OCI-LY7 (cell line): ENCODE measurements at places on chromosomes 5 and 9. TPM values are rescaled to one million over a fixed set of nuclear protein-coding genes. Genes with fewer than 3 reads are reported as not detected.

DNA sequence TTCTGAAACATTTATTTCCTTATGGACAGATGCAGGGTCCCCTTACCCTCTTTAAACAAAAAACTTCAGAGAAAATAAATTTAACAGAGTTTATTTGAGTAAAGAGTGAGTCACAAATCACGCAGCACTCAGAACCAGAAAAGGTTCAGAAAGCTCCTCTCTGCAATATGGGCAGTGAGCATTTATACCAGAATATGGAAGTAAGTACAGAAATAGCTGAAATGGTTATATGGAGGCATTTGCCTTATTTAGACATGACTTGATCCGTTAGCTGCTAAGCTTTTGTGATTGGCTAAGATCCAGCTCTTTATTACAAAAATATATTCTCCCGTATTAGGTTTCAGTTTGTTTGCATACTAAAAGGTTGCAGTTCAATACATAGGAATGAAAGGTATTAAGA is 1554.1 kb downstream of the EFNA5 start:
- DNase-seq = no peak

- DNase-seq = no peak
These were observed 1.6 kb downstream of the HTR1A start for GRCh38 chr5:63960646-63961045.

GRCh38 chr9:86135371-86135770 is 36.0 kb upstream of the GOLM1 start:
- no peak for DNase-seq

DNA sequence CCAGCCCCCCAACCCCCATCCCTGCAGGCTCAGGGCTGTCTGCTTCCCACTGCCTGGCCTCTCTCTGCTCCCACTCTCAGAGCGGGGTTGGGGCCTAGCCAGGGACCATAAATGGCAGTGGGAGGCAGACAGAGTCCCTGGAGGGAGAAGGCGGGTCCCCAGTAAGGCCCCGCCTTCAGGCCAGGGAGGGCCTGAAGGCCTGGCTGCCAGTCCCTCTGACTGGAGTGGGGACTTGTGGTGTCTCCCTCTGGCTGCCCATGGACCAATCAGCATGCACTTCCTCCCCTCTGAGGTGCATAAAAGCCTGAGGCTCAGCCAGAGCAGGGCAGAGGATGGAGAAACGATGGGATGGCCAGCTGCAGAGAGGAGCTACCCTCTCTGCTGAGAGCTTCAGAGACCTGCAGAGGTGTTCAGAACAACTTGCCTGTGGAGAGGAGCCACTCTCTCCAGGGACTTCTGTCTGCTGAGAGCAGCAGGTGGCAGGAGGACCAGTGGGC is 2.7 kb upstream of the BTNL9 start:
- DNase-seq = no peak

- no peak for DNase-seq
These were observed 18.8 kb upstream of the CATSPER3 start for GRCh38 chr5:134948911-134949310.

- peak; percentile 22 for DNase-seq
These were observed 291.5 kb downstream of the SEC61B start for GRCh38 chr9:99513441-99514112.

DNA sequence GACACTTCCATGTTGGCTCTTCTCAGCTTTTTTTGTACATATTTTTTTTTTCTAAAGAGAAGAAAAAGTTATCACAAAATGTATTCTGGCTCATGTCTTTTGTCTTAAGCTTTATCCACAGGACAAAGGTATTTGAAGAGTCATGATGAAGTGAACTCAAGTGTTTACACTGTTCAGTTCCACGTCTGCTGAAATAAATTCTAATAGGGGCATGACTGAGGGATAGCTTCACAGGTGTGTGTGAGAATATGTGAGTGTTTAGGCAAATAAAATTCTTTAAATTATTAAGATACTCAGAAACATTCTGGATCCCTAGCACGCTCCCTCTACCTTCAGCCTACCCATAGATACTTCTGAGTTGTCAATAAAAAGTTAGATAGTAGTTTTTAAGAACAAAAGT is 59.8 kb downstream of the BAAT start:
- DNase-seq = no peak

DNA sequence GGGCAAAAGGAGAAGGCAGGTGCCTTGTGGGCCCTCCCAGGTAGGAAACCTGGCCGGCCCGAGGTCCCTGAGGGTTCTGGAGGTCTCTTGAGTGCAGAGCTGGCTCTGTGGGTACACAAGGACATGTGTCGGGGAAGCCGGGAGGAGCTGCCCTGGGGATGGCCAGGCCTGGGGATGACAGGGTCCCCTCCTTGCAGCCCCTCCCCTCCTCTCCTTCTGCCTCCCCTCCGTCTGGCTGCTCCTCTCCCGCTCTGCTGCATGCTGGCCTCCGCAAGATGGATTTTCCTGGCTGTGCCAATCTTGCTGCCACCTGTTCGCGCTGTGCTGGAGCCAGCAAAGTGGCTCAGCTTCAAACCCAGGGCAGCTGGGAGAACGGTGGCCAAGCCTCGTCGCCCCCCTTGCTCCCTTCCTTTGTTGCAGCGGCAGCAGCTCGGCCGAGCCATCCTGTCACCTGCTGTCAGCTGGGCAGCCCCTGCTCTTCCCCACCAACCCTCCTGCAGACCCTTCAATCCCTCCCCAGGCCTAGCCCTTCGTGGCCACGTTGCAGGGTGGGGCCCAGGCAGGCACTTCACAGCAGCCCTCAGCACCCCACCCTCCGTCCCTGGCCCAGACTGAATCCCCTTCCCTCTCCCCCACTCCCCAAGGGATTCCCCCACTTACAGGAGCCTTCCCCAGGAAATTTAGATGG is 17.6 kb upstream of the UNC5A start:
- DNase-seq = no peak

GRCh38 chr9:4886698-4887097 is 94.0 kb downstream of the RCL1 start:
- no peak for DNase-seq

GRCh38 chr9:105118636-105119035 is 125.8 kb upstream of the SLC44A1 start:
- no peak for DNase-seq

GRCh38 chr5:179284751-179285631 is 60.3 kb downstream of the ADAMTS2 start:
- DNase-seq = no peak

DNA sequence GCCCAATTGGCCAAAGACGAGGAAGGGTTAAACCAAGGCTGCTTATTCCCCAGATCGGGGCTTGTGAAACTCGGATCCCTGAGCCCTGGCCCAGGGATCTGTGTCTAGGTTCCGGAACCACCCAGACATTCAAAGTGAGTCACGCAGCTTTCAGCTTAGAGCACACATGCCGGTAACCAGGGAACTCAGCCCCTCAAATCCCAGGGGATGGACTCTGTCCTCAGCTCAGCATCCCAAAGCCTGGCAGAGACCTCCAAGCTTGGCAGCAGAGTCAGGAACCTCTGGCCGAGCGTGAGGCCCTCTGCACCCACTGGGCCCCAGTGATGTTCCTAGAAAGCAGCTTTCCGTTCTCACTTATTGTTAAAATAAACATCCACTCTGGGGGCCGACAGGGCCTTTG is 5.1 kb downstream of the PNPLA7 start:
- DNase-seq = no peak

DNA sequence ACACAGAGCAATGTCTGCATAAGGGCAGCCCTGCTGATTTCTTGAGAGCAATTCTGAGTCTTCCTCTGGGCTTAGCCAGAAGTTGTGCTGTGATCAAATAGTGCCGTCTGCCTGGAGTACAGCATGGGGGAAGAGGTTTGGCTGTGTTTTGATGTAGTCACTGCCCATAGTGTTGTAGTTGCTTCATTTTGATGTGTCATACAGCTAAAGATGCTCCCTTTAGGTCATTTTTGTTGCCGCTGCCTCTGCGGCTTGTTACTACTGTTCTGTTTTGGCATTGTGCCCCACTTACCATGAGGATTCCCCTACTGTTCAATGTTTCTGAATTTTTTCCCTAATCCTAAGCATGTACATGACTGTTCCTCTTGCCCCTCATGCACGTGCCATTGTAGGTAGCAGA is 23.0 kb downstream of the SLC36A1 start:
- DNase-seq = no peak

GRCh38 chr9:16386007-16386826 is 484.3 kb downstream of the BNC2 start:
- DNase-seq = no peak

DNA sequence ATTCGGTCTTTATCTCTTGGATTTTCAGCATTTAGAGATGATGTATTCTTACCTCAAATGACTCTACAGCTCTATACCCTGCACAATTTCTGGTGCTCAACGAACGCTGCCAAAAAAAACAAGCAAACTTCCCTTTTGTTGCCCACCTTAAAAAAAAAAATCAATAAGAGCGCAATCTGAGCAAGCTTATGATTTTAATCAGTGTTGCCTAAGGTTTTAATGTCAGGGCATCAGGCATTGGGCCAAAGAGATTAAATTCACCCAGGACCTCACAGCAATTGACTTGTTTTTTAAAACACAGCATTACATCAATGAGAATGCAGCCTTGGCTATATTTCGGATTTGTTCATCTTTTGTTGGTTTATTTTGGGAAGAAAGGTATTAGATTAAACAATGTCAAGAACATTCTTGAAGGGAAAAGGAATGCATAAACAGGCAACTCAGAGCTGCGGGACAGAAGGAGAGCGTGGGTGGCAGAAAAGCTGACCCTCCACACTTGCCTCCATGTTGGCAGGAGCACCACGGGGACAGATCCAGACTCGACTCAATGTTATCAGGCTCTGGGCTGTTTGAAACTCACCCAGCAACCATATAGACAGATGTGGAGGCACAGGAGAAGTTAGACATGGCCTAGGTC is 127.5 kb upstream of the DAPK1 start:
- no peak for DNase-seq

DNA sequence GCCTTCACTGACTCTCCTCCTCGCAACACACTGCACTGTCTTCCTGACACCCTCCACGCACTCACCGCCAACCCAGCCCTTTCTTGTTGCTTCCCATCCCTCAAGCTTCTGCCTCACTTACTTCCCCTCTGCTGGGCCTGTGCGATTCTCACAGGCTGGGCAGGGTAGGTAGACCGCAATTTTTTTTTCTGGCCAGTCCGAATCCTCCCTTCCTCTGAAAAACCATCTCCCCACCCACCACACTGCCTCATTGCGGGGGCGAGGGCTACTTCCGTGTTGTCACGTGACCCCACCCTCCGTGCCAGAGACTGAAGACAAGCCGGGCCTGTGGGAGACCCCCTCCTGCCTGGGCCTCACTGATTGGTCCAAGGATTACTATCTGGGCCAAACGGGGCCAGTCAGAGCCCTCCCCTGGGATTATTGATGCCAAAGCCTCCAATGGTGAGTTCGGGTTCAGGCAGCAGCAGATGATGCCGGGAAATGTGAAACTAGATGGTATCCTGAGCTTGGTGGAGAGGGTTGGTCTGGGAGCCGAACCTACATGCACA is 73.1 kb downstream of the STK10 start:
- peak; percentile 96 for DNase-seq

DNA sequence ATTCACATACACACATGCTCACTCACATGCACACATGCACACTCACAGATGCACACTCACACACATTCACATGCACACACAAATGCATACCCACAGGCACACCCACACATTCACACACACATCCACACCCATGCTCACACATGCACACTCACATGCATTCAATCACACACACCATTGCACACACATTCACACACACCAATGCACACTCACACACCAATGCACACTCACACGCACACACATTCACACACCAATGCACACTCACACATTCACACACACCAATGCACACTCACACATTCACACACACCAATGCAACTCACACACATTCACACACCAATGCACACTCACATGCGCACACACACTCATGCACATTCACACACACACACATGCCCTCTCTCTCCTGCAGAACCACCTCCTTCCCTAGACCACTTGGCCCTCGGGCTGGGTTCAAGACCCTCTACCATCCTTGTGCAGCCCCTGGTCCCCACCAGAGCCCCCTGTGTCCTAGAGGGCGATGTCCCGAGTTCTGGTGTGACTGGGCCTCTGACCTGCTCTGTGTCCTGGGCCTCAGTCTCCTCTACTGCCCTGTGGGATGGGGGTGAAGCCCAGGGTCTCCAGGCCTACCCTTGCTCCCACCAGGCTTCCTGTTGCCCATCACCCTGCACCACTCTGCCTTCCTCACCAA is 139.0 kb downstream of the OLFM1 start:
- DNase-seq = no peak

DNA sequence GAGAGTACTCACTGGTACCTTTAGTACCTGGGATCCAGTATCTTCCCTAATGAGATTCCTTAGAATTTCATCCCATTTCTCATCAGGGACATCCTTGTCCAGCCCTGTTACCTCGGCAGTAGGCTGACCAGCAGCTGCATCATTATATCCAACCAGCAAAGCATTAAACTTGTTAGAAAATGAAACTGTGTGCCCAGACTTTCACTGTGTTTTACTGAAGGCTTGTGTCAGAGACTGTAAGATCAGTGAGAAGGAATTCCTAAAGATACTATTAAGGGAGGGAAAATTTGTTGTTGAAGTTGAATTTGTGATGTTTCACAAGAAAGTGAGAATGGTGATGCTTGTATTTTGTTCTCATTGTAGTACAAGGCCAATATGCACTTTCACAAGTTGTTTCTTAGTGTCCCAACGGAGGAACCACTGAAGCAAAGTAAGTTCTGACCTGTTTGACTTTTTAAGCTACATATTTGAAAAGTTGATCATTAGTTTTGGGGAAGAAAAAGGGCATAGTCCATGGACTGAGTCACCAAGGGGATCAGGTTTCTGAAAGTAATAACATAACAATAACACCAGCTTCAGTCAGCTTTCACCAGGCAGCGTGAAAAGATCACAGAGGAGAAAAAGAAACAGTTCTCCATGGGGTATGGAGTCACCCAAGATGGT is 48.8 kb downstream of the GRAMD2B start:
- no peak for DNase-seq

GRCh38 chr9:94222870-94223269 is 36.2 kb upstream of the ZNF169 start:
- no peak for DNase-seq

- no peak for DNase-seq
These were observed 752 bp downstream of the TSTD2 start for GRCh38 chr9:97632248-97632984.

DNA sequence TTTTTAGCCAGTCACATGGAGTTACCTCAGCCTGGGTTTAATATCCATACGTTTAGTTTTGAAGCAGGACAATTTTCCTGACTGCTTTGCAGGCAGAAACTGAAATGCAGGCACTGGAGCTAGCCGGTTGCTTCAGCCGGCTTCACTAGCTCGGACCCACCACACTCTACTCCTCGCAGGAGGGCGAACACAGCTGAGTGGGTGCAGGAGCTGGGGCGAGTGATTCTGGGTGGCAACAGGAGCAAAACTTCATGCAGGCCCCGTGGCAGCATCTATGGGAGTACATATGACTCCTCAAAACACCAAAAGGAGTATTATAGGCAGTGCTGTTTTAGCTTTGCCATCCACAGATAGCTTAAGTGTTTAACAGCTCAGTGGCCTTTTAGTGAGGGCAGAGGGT is 1211.8 kb upstream of the NUDT12 start:
- DNase-seq = no peak

The FBP2 gene
- not detected in 2 replicates for total RNA-seq

The TAF11L13 gene
- not detected in 2 replicates for total RNA-seq

The RASGRF2 gene
- total RNA-seq = 0.06 and 0.52 TPM in 2 replicates

The FAM81B gene
- total RNA-seq = not detected in 2 replicates

The GABRA6 gene
- total RNA-seq = not detected in 2 replicates

The TAF11L5 gene
- total RNA-seq = not detected in 2 replicates
